ENCODE measurements at places on chromosomes 11 and 22.
A peak's percentile ranks its signal among the peaks of the same experiment; 100 is the strongest.

DNA sequence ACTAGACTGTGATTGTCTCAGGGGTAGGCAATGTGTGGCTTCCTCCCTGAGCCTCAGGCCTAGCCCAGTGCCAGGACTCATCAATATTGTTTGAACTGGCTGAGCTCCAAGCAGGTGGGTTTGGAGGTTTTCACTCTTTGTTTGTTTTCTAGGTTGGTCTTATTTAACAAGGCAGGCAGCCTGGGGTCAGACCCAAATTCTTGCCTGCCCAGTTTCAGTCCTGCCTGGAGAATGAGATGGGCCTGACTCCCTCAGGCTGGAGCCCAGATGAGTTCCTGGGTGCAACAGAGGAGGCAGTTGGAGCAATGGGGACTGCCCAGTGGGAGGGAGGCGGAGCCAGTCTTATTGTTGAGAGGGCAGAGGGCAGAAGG is 28.3 kb upstream of the TP53I11 start:
- DNase-seq = no peak

GRCh38 chr11:2139123-2139521 is at the start of gene IGF2:
IGF2 (minus strand) TSS chr11:2139389; CDS start chr11:2135523, 3,866 bp downstream.
- no peak for DNase-seq

DNA sequence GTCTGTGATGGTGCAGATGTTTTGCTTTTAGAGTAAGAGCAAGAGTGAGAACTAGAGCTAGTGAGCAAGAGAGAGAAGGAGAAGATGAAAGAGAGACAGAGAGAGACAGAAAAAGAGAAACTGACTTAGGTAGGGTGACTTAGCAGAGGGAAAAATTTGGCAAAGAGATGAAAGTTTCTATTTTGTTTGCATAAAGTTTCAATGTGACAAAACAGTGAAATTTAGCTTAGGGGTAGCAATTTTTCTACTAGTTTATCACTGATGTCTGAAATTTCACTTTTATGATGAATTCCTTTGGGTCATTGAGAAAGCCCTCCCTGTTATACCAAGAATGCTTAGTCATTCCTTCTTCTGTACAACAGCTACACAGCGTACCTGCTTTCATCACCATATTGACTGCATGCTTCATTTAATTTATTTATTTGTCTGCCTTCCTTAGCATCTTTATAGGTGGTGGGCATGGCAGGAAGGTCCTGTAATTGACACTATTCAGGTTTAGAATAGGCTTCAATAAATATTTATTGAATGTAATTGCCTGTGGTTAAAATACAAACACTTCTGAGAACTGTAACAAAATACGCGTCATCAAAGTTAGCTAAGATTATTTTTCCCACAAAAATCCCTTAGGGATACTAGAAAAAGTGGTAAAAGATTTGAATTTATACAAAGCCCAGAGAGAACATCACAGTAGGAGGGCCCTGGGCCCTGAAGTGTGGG is 19.9 kb upstream of the CTSC start:
- DNase-seq = no peak

GRCh38 chr22:37427711-37428635 is 694 bp upstream of the ELFN2 start:
- no peak for DNase-seq

DNA sequence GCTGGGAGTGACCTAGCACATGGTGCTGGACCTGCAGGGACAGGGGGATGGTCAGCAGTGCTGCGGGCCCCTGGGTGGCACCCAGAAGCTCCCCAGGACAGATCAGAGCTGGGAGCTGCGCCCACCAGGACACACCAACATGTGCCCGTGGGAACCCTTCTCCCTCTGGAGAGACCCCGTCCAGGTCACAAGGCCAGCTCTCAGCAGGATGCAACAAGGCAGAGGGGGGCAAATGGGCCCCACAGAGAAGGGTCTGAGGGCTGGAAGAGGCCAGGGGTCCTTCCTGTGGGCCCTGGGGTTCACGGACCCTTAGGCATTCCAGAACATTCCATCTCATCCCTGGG is 6.2 kb downstream of the DUSP8 start:
- no peak for DNase-seq

DNA sequence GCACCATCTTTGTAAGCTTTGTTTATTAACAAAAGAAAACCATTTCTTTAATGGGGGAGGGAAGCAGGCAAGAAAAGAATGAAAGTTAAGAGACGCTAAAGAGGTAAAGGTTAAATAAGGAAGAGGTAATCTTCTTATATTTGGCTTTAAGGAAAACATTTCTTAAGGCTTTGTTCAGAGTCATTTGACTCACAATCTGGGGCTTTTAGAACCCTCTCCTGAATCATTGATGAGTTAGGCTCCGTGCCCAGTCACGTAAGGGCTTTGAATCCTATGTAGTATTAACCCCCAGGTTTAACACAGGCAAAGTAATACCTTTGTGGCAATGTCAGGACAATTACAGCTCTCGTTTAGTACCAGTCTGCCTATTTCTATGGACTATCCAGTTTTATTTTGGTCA is 26.1 kb downstream of the MADD start:
- DNase-seq = no peak

- DNase-seq = no peak
Measured at GRCh38 chr11:124987096-124987495, 33.1 kb downstream of the CCDC15 start.

DNA sequence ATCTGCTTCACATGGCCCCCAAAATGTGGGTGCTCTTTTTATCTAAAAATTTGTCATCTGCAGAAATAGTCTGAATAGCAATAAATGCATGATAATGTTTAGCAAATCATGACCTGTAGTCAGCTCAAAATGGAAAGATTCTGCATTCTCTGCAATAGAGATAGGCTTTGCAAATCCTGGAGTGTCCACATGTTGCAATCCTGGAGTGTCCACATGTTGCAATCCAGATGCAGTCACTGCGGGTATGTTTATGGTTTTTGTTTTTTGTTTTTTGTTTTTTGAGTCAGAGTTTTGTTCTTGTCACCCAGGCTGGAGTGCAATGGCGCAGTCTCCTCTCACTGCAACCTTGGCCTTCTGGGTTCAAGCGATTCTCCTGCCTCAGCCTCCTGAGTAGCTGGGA is 20.2 kb upstream of the LRRC32 start:
- DNase-seq = no peak

DNA sequence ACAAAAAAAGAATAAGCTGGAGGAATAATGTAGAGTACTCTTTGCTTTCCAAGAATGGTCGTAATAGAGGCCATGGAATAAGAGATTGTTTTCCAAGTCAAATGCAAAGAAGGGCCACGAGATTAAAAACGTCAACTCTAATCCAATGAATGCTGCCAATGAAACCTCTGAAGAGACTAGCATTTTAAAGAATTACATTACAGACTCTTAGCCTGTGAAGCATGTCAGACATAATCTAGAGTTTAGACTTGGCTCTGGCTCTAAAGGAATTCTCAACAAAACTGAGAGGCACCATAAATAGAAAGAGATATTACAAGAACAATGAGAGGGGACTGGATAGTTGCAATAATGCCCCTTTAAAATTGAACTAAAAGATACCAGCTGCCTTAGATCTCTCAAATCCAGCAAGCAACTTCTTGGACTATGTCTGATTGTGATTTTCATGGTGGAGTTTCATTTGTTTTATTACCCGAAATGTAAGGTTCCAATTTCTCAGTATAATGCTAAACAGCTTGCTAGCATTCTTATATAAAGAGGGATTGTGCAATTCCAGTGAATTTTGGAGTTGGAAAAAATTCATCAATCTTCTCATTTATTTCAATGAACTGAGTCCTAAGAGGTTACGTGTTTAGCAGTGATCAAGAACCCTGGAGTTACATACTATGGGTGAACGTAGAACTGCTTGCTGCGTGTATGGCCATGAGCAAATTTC is 5.6 kb downstream of the ETS1 start:
- DNase-seq = no peak

DNA sequence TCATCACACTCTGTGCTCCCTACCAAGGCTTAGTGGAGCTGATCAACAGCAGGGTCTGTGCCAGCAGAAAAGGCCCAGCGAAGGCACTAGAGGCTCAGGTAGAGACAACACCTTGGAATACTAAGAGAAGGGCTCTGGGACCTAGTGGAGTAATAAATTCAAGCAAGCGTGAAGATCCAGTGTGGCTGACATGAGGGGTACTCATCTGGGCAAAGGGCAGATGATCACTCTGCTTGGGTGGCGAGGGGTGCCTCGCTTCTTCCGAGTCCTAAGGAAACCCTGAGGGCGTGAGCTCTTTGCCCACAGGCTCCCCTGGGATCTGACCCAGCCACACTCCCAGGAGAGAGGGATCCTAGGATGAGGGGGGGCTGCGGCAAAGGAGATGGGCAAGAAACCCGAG is 3.5 kb upstream of the TPBGL start:
- no peak for DNase-seq

DNA sequence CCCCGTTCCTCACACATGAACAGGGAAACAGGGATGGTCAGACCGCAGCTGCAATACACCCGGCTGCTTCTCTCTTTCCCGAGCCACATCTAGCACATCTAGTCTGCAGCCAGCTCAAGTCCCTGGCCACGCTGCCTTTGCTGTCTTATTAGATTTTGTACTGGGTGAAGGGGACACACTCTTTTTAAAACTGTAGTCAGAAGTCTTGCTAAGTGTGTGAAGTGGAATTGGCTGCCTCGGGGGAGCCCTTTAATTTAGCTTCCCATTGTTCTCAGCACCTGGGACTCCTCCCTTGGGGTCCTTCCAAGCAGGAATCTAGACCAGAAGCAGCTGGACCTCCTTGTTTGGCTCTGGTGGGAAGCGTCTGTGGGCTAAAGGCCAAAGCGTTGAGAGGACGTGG is 420.0 kb downstream of the CTTN start:
- DNase-seq = no peak

DNA sequence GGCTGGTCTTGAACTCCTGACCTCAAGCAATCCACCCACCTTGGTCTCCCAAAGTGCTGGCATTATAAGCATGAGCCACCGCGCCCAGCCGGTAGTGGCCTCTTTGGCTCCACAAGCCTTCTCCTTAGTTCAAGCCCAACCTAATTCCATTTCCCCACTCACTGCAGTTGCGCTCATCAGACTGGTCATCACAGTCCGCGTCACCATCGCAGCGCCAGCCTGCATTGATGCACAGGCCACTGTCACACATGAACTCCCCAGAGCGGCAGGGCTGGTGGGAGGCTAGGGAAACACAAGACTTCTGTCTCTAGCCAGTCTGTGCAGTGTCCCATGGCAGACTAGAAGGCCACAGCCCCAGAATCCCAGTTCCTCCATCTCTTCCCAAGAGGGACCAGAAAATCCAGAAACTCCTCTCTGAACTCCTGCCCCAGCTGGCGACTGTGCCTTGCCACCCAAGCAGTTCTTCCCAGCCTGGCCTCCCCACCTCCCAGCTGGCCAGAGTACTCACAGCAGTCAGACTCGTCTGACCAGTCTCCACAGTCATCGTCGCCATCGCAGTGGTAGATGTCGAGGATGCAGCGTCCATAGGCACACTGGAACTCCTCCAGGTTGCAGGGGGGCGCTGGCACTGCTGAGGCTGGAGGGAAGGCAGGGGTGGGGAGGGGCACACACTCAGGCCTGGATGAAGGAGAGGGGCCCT is 19.8 kb downstream of the LRP4 start:
- DNase-seq = no peak

- DNase-seq = no peak
Measured at GRCh38 chr11:59216641-59217564, 4.2 kb upstream of the MPEG1 start.

DNA sequence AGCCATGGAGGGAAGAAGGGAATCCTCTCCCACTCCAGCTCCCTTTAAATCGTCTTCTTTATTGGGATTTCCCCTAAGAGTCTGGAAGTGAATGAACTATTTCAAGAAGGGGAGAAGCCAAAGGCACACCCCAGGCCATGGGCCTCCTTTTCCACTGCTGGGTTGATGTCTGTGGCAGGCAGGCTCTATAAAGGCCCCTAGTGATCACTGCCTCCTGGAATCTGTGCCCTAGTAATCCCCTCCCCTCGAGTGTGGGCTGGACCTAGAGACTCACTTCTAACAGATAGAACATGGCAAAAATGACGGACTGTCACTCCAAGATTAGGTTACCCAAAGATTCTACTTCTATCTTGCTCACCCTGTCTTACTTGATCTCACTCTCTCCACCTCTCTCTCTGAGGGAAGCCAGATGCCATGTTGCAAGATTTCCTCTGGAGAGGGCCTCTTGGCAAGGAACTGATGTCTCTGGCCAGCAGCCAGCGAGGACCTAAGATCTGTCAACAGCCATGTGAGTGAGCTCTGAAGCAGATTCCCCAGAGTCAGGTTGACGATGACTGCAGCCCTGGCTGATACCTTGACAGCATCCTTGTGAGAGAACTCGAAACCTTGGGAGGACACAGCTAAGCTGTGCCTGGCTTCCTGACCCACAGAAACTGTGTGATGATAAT is 444.8 kb downstream of the SOX6 start:
- DNase-seq = no peak

DNA sequence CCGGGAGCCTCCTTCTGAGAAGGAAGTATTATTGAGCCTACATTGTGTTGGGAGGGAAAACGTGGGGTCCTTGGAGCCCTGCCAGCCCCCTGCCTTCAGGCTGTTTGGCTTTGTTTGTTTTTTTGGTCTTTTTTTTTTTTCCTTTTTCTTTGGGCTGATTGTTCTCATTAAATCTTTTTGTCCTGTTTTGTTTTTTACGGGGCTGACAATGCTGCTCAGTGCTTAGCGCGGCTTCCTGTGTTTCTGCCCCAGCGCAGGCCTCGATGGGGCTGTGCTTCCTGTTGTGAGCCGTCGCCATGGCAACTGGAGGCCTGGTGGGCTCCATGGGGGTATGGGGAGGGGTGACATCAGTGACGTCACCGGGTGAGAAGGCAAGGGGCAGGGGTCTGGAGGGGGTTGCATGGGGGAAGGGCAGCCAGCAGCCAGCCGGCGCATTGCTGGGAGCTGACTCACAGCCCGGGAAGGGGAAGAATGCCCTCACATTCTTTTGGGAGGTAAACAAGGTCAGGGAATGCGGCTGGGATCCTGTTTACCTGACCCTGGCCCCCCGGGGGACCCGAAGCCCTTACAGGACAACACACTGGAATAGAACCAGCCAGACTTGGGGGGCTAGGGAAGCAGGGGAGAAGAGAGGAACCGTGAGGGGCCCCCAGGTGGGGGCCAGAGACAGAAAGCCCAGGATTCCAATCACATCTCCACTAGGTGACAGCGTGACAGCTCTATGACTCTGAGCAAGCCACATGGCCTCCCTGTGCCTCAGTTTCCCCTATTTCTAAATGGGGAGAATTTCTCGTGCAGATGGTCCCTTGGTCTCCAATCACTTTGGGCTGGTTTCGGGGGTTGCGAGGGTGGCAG is 22.2 kb upstream of the CBX7 start:
- DNase-seq = peak; percentile 66

- DNase-seq = no peak
Measured at GRCh38 chr11:96162816-96163499, 180.0 kb downstream of the MAML2 start.

DNA sequence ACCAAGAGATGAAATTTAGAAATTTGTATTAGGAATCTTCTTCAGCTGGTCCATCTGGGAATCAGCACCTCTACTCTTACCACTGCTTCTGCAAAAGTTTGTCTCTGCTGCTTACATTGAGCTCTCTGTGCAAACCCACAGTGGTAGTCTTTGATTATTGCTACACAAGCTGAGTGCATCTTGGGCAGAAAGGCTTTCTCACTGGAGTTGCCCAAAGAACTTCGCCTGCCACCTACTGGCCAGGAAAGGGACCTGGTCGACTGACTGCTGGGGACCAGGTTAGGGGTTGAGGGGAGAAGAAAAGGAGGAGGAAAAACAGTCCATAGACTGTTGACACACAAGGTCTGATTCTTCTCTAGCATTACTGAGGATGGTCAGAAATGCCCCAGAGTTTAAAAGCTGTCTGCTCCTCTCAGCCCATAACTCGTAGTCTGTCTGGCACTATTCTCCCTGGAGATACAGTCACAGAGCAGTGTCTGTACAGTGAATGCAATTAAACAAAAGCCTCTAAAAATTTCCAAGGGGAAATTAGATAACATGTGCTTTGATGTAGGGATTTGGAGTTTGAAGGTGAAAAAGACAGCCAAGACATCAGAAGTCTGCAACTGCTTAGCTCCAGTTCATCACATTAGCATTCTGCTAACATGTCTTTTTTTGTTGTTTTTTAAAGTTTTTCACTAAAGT is 215.0 kb upstream of the CTSC start:
- peak; percentile 12 for DNase-seq

Measured in activated CD8-positive, alpha-beta memory T cell treated with anti-CD3 and anti-CD28 coated beads for 1 hour (primary cell).